GM12878 (cell line): ENCODE measurements at places on chromosomes 7 and 10. TPM values are rescaled to one million over a fixed set of nuclear protein-coding genes. Genes with fewer than 3 reads are reported as not detected.

- no peaks in the 10 kb centered on the region for H3K27me3 ChIP-seq
- H3K4me1 ChIP-seq = no peaks in the 10 kb centered on the region
- H3K27ac ChIP-seq = no peak overlapping the region
- H3K36me3 ChIP-seq = no peaks in the 10 kb centered on the region
- no peak for DNase-seq
These were observed 246.4 kb downstream of the GATA3 start for GRCh38 chr10:8300925-8301324.

- H3K36me3 ChIP-seq = no peaks in the 10 kb centered on the region
- H3K27me3 ChIP-seq = no peaks in the 10 kb centered on the region
- H3K27ac ChIP-seq = no peak overlapping the region
- H3K4me1 ChIP-seq = no peaks in the 10 kb centered on the region; the same call in 1 of the 2 replicates
- no peak overlapping the region for H3K4me3 ChIP-seq
These were observed 162.1 kb upstream of the SHH start for GRCh38 chr7:155974186-155974897.

- no peak overlapping the region for H3K4me3 ChIP-seq
- no peaks in the 10 kb centered on the region for H3K36me3 ChIP-seq
- H3K27ac ChIP-seq = no peak overlapping the region
- H3K27me3 ChIP-seq = no peaks in the 10 kb centered on the region
- no peaks in the 10 kb centered on the region for H3K4me1 ChIP-seq
- DNase-seq = no peak
These were observed 89.3 kb downstream of the CCNY start for GRCh38 chr10:35425595-35425994.

GRCh38 chr10:70651661-70652060 lies 20.6 kb upstream of the ADAMTS14 start:
- no peak overlapping the region for H3K27ac ChIP-seq
- H3K36me3 ChIP-seq = no peaks in the 10 kb centered on the region
- peaks cover 9% of the 10 kb centered on the region for H3K4me1 ChIP-seq
- no peak for DNase-seq
- no peaks in the 10 kb centered on the region; the same call in 1 of the 2 replicates for H3K27me3 ChIP-seq
- H3K4me3 ChIP-seq = no peak overlapping the region

DNA sequence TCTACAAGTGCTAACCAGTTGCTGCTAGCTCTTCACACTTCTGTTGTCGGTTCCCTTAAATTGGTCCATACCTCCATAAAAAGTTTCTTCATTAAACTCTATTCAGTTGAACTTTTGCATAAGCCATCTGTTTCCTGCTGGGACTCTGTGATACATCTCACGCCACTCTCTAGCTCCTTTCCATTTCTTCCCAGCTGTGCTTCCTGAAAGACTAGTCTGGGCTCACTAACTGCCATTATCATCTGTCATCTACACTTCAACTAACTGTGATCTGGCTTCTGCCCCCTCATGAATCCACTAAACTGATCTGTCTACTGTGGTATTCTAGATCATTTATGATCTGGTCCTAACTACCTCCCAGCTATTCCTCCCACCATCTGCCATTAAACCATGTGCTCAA lies 78.3 kb downstream of the ELAPOR2 start:
- no peak for DNase-seq
- H3K4me1 ChIP-seq = peaks cover 21% of the 10 kb centered on the region
- H3K27me3 ChIP-seq = no peaks in the 10 kb centered on the region
- H3K27ac ChIP-seq = no peak overlapping the region

DNA sequence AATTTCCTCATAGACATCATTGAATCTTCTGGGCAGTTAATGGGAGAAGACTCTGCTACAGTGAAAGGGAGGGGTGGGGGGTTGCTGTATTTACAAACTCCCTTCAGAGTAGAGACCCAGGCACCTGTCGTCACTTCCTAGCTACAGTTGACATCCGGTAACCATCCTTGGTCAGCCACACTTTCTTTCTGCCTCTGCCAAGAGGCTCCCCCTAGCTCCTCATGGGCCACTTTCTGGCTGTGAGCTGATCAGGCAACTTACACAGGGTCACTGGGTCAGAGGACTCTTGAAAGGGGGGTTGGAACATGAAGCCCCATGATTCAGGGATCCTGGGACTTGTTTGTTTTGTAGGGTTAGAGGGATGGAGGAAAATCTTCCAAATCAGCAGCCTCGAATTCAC lies 1.2 kb downstream of the TECPR1 start:
- peak overlapping the region; percentile 59 for H3K27ac ChIP-seq
- H3K4me1 ChIP-seq = peaks cover 10% of the 10 kb centered on the region
- no peaks in the 10 kb centered on the region for H3K36me3 ChIP-seq
- no peak for DNase-seq
- H3K4me3 ChIP-seq = peak overlapping the region; percentile 83

- H3K4me3 ChIP-seq = no peak overlapping the region
- no peaks in the 10 kb centered on the region; the same call in 1 of the 2 replicates for H3K4me1 ChIP-seq
- no peak overlapping the region for H3K27ac ChIP-seq
- peaks cover 2% of the 10 kb centered on the region; the same call in 1 of the 2 replicates for H3K27me3 ChIP-seq
- no peak for DNase-seq
These were observed 442.5 kb downstream of the KCNMA1 start for GRCh38 chr10:77195101-77195500.

GRCh38 chr10:127523476-127523875 lies 25.6 kb upstream of the NPS start:
- no peak overlapping the region for H3K4me3 ChIP-seq
- no peak for DNase-seq
- H3K4me1 ChIP-seq = no peaks in the 10 kb centered on the region
- H3K27ac ChIP-seq = no peak overlapping the region
- no peaks in the 10 kb centered on the region for H3K27me3 ChIP-seq

DNA sequence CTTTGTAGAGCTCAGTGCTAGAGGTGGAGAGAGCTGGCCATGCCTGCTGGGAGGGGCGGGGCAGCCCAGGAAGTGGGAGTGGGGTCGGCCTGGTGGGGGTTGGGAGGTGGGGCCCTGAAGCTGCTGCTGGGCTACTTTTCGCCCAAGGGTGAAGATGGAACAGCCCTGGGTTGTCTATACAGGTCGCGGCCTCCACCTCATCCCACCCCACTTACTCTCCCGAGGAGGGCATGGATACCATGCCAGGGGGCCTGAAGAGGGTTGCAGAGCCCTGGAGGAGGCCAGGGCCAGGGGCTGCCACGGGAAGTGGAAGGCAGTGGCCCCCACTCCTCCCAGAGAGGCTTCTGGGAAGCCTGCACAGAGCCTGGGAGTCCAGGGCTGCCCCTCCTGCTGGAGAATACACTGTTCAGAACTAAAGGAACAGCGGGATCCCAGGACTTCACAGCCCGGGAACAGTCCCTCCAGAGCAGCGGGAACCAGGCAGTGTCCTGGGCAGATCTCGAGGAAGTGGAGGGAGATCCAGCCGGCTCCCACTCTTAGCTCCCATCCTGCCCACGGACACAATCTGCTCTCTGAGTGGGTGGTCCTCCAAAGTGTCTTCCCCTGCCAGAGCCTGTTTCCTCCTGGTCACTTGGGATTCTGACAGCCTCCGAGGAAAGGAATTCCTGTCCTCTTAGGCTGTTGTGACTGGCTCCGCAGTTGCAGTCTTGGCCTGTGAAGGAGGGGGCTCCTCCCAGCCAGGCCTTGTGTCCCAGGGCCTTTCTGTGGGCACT lies 23.5 kb downstream of the MAT1A start:
- H3K27me3 ChIP-seq = peaks cover 3% of the 10 kb centered on the region; the same call in 1 of the 2 replicates
- H3K4me3 ChIP-seq = no peak overlapping the region
- H3K36me3 ChIP-seq = no peaks in the 10 kb centered on the region
- no peak for DNase-seq
- no peak overlapping the region for H3K27ac ChIP-seq

GRCh38 chr10:77967611-77968022 lies 41.1 kb upstream of the DLG5 start:
- 0 out of 2 replicates have a peak, but pooled peaks cover 5% of the 10 kb centered on the region for H3K4me1 ChIP-seq
- H3K36me3 ChIP-seq = no peaks in the 10 kb centered on the region
- no peak overlapping the region for H3K4me3 ChIP-seq

GRCh38 chr7:27171637-27172314 lies 2.3 kb downstream of the HOXA10 start:
- no peak overlapping the region for H3K4me3 ChIP-seq
- H3K36me3 ChIP-seq = no peaks in the 10 kb centered on the region
- no peak for DNase-seq

- no peaks in the 10 kb centered on the region for H3K27me3 ChIP-seq
- no peak for DNase-seq
- peaks cover 30% of the 10 kb centered on the region for H3K4me1 ChIP-seq
- H3K4me3 ChIP-seq = no peak overlapping the region
These were observed 6.9 kb downstream of the TMEM140 start for GRCh38 chr7:135154734-135155133.

DNA sequence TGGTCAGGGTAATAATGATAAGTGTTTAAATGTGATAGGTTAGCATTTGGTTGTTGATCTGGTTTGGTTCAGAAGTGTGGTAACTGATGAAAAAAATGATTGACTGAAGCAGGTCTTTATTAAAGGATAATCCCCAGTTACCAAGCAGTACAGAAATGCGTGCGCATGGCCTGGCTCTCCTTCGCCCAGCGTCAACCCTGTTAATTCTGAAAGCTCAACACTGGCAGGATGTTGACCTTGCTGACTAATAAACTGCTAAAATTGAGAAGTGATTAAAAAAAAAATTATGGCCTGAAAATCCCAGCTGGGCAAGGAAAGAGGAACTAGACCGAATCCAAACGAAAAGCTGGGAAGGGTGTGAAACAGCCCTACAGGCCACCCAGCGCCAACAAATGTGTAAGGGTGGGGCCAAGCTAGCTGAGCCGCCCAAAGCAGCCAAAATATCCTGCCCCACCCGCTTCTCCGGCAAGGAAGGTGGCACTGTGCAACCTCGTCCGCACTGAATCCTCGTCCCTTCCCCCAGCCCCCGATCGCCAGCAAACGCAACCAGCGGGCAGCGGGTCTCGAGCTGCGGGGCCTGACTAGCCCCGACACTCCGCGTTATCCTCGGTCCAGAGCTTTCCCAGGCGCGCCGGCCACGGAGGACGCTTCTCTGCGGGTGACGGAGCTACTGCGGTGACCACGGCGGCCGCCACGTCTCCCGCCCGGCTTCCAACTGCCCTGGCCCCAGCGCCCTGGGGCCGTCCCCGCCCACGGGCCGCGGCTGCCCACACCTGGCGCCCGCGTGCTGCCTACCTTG lies 561 bp downstream of the SHTN1 start:
- H3K4me3 ChIP-seq = peak overlapping the region; percentile 46; the same call in 1 of the 2 replicates
- no peak for DNase-seq
- H3K27me3 ChIP-seq = peaks cover 9% of the 10 kb centered on the region
- H3K36me3 ChIP-seq = no peaks in the 10 kb centered on the region
- no peak overlapping the region for H3K27ac ChIP-seq
- no peaks in the 10 kb centered on the region for H3K4me1 ChIP-seq

- no peak overlapping the region for H3K4me3 ChIP-seq
- no peaks in the 10 kb centered on the region for H3K4me1 ChIP-seq
- no peaks in the 10 kb centered on the region for H3K36me3 ChIP-seq
- H3K27ac ChIP-seq = no peak overlapping the region
- no peaks in the 10 kb centered on the region for H3K27me3 ChIP-seq
- no peak for DNase-seq
These were observed 29.6 kb downstream of the SLC16A12 start for GRCh38 chr10:89505640-89506275.

DNA sequence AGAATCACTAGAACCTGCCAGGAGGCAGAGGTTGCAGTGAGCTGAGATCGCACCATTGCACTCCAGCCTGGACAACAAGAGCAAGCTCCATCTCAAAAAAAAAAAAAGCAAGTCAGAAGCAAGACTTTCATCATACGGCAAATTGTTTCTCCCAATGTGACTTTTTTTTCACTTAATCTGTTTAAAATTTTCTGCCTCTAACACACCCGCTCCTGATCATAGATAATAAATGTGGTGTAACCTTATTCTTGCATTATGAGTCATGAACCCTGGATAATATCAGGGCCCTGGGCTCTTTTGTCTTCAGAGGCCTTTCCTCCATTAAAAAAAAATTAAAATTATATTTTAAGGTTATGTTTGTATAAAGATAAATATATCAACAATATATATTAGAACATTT lies 111.4 kb upstream of the JCAD start:
- no peak for DNase-seq
- no peaks in the 10 kb centered on the region for H3K27me3 ChIP-seq
- H3K4me3 ChIP-seq = no peak overlapping the region

- H3K4me1 ChIP-seq = no peaks in the 10 kb centered on the region
- H3K4me3 ChIP-seq = no peak overlapping the region
- no peaks in the 10 kb centered on the region for H3K36me3 ChIP-seq
- no peak for DNase-seq
- H3K27me3 ChIP-seq = no peaks in the 10 kb centered on the region
These were observed 7.7 kb downstream of the PNLIP start for GRCh38 chr10:116553378-116553980.

DNA sequence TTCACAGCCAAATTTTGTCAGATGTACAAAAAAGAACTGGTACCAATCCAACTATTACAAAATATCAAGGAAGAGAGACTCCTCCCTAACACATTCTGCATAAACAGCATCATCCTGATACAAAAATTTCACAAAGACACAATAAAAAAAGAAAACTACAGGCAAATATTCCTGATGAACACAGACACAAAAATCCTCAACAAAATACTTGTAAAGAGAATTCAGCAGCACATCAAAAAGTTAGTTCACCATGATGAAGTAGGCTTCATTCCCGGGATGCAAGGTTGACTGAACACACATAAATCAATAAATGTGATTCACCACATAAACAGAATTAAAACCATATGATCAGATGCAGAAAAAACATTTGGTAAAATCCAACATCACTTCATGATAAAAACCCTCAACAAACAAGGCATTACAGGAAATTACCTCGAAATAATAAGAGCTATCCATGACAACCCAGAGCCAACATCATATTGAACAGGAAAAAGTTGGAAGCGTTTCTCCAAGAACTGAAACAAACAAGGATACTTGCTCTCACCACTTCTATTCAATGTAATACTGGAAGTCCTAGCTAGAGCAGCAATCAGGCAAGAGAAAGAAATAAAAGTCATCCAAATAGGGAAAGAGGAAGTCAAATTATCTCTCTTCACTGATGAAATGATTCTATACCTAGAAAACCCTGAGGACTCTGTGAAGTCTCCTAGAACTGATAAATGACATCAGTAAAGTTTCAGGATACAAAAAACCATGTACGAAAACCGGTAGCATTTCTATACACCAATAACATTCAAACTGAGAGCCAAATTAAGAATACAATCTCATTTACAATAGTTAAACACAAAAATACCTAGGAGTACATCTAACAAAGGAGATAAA lies 223.1 kb downstream of the REEP3 start:
- no peaks in the 10 kb centered on the region for H3K4me1 ChIP-seq
- no peak overlapping the region for H3K27ac ChIP-seq
- no peaks in the 10 kb centered on the region for H3K36me3 ChIP-seq
- no peak for DNase-seq
- no peaks in the 10 kb centered on the region for H3K27me3 ChIP-seq
- H3K4me3 ChIP-seq = no peak overlapping the region

GRCh38 chr7:113831556-113831955 lies 87.3 kb downstream of the PPP1R3A start:
- no peaks in the 10 kb centered on the region for H3K36me3 ChIP-seq
- H3K4me1 ChIP-seq = no peaks in the 10 kb centered on the region
- no peak for DNase-seq
- H3K4me3 ChIP-seq = no peak overlapping the region
- H3K27me3 ChIP-seq = no peaks in the 10 kb centered on the region

- H3K36me3 ChIP-seq = no peaks in the 10 kb centered on the region
- no peak overlapping the region for H3K27ac ChIP-seq
- H3K27me3 ChIP-seq = peaks cover 3% of the 10 kb centered on the region; the same call in 1 of the 2 replicates
- no peak overlapping the region for H3K4me3 ChIP-seq
- no peak for DNase-seq
These were observed 125.4 kb downstream of the JAZF1 start for GRCh38 chr7:28055161-28055544.

The UNCX gene
- not detected in 2 replicates for total RNA-seq

The GRM3 gene
- total RNA-seq = 0.21 and 0.49 TPM in 2 replicates

The MRLN gene
- not detected in 2 replicates for total RNA-seq

The ELMO1 gene
- total RNA-seq = 74.5 and 81.6 TPM in 2 replicates

The CFAP58 gene
- total RNA-seq = 0.19 and 0.26 TPM in 2 replicates

The OR6B1 gene
- not detected in 2 replicates for total RNA-seq

The STEAP4 gene
- total RNA-seq = 0.05 and 0.13 TPM in 2 replicates

The SRRT gene
- total RNA-seq = 230 and 254 TPM in 2 replicates

The BRI3 gene
- 50.9 and 56.3 TPM in 2 replicates for total RNA-seq

The DNAJB6 gene
- 49.0 and 52.5 TPM in 2 replicates for total RNA-seq

The FXYD4 gene
- not detected in 2 replicates for total RNA-seq

The KIF11 gene
- total RNA-seq = 41.4 and 43.6 TPM in 2 replicates
